ENCODE measurements at places on chromosomes 13 and 19. TPM values are rescaled to one million over a fixed set of nuclear protein-coding genes. Genes with fewer than 3 reads are reported as not detected.

Gene ZNF468
- total RNA-seq, result 18.7 TPM

GRCh38 chr19:18906605-18907519 lies 10.9 kb upstream of the CERS1 start:
- no peak for DNase-seq

Gene SKA3
- total RNA-seq, result 5.9 TPM

DNA sequence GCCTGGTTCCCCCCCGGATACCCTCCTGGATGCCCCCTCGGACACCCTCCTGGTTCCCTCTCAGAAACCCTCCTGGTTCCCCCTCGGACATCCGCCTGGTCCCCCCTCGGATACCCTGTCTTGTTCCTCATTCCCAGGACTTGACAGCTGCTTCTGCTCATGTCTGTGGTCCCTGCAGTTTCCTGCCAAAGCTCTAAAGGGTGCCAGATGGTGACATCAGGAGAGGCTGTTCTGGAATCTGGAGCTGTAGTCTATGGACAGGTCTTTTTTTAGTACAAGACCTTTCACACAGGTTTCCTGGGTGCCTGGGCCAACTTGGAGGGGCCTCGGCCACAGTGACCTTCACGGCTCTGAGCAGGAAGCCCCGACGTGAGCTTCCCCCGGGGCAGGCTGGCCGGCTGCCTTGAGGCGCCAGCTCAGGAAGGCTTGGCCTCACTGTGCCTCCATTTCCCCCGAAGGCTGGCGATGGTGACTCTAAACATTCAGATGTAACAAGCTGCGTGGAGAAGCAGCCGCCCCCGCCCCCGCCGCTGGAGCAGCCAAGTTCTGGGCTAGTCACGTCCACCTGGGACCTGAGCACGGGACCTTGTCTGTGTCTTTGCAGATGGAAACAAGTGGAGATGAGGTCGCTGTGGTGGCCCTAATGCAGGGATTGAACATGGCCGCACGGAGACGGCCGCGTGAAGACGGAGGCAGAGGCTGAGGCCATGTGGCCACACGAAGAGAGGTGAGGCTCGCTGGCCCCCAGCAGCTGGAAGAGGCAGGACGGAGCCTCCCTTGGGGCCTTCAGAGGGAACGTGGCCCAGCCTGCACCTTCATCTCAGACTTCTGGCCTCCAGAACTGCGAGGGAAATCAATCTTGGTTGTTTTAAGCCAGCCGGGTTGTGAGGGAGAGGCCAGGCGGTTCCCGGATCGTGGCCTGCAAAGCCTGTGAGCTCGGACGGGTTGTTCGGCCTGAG lies 12.7 kb downstream of the SGTA start:
- no peak for DNase-seq

- no peak for DNase-seq
Observed at GRCh38 chr19:17069193-17069592, 6.1 kb downstream of the HAUS8 start.

DNA sequence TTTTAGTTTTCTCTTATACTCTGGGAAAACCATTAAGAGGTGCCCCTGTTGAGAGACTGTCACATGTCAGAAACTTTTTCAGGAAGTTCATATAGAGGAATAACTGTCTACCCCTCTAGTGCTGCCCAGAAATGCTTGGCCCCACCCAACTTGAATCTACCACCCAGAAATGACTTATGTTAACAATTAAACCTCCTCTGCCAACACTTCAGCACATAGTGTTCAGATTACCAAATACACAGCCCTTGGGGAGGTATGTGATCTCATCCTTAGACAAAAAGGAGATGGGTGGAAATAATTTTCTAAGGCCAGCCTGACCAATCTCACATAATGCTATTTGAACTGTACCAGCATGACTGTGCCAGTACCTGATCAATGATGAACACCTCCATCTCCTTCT lies 35.6 kb downstream of the CCDC169 start:
- peak; percentile 3 for DNase-seq

- no peak for DNase-seq
Observed at GRCh38 chr19:11450570-11451326, 15.3 kb downstream of the PRKCSH start.

Gene C3
- total RNA-seq, result 842 TPM

Gene C5AR1
- 4.7 TPM for total RNA-seq
